ENCODE measurements at places on chromosomes 12 and 14.

GRCh38 chr14:42407153-42407552 is 800.5 kb downstream of the LRFN5 start:
- no peak for DNase-seq

DNA sequence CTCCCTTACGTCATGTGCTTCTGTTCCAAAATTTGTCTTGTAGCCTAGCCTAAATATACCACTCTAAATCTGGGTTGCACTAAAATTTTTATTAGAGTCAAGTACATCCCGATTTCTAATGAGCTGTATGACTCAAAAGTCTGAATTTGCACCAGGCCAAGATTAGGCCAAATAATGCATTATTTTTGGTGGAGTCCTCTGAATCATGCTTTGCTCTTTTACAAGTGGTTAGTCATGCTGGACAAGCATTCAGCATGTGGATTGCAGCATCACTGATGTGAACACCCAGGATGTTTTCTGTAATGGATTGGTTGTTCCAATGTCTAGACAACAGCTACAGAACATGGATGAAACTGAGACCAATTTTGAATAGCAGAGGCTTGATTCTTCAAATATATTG is 23.7 kb downstream of the HEBP1 start:
- DNase-seq: no peak

DNA sequence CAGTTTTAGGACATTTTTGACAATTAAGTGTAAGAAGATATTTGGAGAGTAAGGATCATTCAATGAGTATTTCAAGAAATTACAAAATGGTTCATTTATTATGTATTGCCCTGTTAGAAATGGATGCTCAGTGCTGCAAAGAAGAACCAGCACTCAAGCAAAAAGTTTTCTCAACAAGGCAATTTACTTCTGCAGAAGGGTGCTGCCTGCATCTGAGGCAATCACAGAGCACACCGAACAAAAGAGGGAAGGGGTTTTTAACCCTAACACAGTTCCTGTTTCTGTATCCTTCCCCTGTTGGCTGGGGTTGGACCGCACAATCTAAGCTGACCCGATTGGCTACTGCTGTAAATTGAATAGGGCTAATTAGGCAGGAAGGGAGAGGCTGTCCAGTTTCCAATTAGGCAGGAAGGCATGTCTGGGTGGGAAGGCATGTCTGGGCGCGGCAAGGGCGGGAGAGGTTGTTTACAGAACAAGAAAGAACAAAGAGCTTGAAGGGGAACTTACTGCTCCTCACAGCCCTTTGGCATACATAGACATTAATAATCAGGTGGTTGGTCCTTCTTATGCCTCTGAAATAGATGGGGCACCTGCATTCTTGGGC is 41.4 kb downstream of the SPTSSA start:
- no peak for DNase-seq

DNA sequence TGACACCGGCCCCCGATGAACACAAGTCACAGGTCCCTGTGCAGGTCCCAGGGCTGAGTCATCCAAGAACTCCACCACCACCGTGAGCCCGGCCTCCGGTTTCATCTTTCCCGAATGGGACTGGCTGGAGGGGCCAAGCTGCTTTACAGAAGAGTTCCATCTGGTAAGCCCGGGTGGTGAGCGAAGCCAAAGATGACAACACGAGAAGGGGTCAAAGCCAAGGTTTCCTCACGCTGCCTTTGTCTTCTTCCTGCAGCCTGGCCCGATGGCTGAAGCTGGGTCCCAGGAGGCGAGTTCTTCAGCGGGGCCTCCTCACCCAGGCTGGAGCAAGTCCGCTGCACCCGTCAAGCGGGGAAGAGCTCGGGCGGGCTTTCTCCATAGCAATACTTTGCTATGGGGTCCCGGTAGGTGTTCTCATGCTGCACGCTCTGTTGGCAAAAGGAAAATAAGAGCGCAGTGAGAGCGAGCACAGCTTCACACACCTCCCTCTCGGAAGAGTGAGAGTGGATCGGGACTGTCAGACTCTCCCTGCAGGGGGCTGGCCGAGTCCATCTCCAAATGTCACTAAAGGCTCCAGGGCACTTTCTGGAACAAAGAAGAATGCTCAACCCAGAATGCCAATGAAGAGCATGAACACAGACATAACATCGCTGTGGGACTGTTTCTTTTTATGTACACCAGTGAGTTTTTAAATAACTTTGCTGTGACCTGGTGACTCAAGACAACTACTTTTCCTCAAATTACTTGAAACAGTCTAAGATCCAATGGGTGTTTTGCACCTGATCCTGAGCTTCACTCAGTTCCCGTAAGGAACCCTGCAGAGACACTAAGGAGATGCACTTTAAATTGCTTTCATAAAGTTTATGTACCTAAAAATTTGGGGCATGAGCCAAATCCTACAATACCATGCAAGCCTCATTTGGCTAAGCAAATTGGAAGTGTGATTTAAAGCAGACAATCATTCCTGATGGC is 20.1 kb downstream of the SPRING1 start:
- DNase-seq: no peak

GRCh38 chr14:97688631-97689336 is 891.6 kb downstream of the VRK1 start:
- no peak for DNase-seq

DNA sequence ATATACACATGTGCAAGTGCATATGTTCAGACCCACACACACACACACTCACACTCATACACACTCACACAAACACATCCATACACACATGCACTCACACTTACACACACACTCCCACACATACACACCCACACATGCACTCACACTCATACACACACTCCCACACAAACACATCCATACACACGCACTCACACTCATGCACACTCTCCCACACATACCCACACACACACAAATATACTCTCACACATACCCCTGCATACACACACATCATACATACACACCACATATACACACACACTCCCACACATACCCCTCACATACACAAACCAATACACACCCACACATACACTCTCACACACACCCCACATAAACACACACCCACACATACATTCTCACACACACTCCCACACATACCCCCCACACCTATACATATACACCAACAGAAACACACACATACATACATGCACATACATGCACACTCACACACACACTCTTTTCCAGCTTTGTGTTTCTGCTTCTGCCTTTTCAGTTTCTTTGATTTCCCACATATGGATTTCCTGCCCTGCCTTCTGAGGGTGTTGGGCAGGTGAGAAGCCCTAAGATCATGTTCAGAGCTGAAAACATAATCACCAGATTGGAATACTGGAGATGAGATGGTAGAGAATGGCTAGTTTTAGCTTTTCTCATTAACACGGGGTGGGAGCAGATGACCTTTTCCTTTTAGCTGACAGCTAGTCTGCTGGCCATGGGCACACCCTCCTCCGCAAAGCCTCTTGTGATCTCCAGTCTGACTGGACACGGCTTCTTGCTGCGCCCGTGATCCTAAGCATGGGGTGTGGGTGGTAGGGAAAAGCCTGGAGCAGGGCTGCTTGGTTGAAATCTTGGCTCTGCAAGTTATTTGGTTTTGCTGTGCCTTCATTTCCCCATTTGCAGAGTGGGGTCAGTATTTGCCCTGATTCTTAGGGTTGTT is 214.0 kb downstream of the CHST11 start:
- DNase-seq: no peak

- DNase-seq: no peak
Measured at GRCh38 chr12:111964935-111965334, 48.0 kb downstream of the TMEM116 start.

DNA sequence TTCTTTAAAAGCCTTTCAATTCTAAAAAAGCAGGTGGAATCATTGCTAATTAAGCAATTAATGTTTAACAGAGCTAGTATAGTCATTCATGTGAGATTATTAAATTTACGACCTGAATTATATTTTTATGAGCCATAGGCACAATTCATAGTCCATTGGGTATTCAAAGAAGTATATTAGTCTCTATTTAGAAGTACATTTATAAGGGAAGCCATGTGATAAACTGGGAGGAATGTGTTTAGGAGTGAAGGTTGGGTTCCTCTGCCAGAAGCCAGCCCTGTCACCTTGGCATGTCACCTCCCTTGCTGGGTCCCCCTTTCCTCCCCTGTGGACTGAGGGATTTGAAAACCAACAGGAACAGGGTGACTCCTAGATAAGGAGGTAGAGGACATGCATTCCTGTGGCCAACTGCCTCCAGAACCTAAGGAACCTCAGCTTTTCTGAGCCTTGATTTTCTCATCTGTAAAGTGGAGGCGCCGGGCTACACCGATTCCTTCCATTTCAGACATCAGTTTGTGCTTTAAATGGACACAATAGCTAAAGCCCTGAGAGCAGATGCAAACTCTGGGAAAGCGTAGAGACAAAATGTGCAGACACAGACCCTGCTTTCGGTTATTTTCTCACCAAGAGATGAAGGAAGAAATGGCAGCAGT is 5.4 kb upstream of the KRT2 start:
- no peak for DNase-seq

GRCh38 chr14:94584591-94585280 is 3.5 kb downstream of the SERPINA5 start:
- DNase-seq: no peak

DNA sequence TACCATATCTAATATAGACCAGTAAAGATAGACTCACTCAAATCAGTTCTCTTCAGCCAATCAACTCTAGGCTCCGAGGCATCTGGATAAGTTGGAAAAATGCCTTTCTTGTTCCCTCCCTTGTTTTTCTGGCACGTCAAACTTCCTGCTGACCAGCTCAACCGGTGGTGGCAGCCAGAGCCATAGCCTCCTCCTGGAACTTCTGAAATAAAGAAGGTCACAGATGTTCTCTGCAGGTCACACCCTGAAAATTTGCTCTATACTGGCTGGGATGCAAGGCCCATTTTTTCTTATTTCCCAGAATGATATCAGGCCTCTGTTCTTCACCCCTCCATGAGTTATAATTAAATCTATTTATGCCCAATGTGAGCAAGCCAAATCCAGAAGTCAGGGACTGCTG is 81.9 kb downstream of the BMP4 start:
- DNase-seq: no peak

DNA sequence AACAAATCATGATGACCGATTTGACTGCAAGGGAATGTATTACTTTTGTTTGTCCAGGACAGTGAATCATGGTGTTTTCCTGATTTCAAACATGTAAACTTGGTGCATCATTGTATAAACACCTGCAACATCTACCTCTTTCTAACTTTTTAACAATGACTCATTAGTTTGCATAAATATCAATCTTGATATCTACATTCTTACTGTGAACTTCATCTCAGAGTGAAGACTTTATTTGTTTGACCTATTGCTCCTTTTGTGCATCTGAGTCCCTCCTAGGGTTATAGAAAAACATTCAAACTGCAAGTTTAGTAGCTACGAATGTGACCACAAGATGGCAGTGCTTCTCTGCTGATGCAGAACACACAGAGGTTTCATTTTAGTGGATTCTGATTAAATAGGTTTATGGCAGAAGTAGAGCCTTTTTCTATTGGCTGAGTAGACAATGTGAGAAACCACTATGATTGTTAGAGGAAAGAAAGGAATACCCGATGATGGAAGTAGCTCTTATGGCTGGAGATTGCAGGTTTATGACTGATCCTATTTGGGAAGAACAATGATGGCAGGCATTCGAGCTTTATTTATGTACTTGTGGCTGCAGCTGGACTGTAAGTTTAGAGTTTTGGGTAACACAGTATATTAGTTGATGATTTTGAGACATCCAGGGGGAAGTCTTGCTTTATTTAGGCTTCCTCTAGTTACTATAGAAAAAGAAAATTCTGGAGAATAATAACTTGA is 244.2 kb upstream of the OR4E1 start:
- peak; percentile 51 for DNase-seq

DNA sequence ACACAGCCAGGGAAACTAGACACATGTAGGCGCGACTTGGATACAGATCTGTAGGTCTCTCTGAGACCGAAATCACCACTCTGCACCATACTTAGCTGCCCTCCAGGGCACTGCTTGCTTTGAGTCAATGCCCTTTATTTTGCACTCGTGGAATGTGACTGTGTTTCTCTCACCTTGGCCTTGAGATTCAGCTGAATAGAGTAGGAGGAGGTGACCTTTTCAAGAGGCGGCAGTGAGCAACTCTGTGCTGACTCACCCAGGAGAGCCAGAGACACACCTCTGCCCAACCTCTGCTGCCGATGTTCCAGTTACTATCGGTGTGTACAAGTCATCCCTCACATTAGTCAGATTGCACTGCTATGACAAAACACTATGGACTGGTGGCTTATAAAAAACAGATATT is 583.4 kb downstream of the VRK1 start:
- peak; percentile 3 for DNase-seq

- DNase-seq: no peak
Measured at GRCh38 chr14:100711493-100711892, 15.2 kb upstream of the DLK1 start.

GRCh38 chr14:59199614-59200013 is 11.1 kb downstream of the DAAM1 start:
- no peak for DNase-seq

DNA sequence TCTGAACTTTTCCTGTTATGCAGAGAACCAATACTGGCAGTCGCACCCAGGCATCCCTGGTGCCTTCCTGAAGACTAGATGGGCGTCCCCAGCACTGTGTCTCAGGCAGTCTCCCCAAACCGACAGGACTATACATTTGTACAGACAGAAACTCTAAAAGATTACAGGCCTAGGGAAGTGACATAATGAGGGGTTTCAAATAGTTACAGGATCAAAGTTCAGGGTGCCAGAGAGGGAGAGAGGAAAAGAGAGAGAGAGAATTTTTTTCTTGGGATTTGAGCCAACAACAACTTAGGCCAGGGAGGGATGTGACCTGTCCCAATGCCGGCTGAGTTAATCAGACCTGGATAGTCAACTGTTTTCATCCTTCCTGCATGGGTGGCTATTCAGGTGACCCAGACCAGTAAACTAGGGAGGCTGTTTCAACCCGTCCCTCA is 9.3 kb upstream of the GMFB start:
- no peak for DNase-seq

GRCh38 chr14:44341116-44341515 is 166.0 kb downstream of the FSCB start:
- no peak for DNase-seq

DNA sequence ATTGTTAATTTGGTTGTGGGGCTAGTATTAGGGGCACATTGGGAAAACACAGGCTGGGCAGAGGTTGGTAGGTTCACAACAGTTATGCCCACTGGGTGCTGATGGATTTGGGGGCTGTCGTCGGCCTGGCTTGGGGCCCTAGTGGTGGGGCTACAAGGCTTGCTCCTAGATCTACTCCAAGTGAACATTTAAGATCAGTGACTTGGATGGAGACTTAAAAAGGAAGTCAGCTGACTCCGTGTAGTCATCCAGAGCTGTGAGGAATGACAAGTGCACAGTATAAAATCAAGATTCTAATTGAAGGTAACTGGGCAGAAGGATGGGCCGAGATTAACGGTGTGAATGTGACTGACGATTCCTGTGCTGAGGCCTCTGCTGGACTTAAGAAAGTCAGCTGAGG is 12.8 kb upstream of the NR4A1 start:
- DNase-seq: no peak

GRCh38 chr14:68902357-68902756 is 76.7 kb downstream of the ACTN1 start:
- no peak for DNase-seq

GRCh38 chr12:113476176-113476986 is 4.7 kb upstream of the LHX5 start:
- no peak for DNase-seq

GRCh38 chr14:77265561-77266335 is 5.3 kb downstream of the NGB start:
- no peak for DNase-seq

GRCh38 chr12:10562306-10562933 is 51.0 kb downstream of the MAGOHB start:
- DNase-seq: no peak
